Stimulated activated CD4-positive, alpha-beta T cell treated with anti-CD3 and anti-CD28 coated beads, TNF-alpha, amount 100 ng/mL, for 24 hours (primary cell): ENCODE measurements at places on chromosomes 6 and 20.

DNA sequence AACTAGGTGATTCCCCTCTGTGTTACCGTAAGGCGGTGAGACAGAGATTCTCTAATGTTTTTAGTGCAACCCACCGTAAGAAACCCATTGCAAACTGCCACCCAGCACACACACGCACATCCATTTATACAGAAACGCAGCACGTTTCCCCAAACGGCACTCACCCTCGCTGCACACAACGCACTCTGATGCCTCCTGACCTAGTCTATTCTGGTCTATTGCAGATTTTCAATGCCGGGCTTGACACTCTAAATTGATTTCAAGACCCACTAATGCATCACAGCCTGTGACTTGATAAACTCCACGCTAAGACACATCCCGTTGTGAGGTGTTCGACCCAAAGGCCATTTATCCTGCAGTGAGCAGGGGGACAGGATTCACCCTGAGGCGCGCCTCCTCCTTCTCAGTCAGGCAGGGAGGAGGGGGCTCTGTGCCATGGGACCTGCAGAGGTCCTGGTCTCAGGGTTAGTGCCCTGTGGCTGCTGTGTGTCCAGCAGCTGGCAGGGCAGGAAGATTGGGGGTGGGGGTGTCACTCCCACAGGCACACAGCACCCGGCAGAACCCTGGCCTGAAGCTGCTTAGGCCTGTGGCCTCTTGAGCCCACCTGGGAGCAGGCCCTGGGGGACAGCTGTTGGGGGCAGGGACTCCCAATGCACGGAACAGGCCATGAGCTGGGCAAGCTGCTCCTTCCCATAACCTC lies 335.6 kb downstream of the PREX1 start:
- no peak for DNase-seq

DNA sequence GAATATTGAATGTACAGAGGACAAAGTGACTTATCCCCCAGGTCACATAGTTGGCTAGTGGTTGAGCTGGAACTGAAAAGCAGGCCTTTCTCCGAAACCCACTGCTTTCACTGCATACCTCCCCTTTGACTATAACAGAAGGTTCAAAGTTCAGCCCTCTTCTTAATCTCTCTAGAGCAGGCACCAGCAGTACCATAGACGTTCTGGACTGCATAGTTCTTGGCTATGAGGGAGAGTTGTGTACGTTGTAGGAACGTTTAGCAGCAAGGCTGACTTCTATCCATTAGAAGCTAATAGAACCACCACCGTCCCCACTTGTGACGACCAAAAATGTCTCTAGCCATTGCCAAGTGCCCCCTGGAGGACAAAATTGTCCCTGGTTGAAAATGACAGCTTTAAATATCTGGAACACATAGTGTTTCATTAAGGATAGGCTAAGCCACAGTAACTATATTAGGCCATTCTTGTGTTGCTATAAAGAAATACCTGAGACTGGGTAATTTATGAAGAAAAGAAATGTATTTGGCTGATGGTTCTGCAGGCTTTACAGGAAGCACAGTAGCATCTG lies 123.8 kb upstream of the MTHFD1L start:
- no peak for DNase-seq

- DNase-seq = no peak
Measured at GRCh38 chr20:3563548-3564177, 92.8 kb downstream of the ATRN start.

DNA sequence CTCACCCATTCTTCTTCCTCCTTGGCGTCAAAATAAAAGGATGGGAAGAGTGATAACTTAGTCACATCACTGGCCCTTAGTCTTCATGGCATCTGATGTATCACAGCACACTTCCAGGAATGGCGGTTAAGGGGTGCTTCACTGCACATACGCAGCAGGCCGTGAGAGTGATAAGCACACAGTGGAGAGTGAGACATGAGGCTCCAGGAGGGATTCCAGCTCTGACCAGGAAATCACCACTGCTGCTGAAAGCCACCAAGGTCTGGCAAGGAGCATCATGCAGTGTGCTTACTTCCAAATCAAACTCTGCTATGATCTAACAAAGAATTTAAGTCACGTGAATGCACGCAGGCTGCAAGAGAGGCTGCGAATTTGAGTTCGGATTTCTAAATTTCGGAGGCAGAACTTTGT lies 62.4 kb downstream of the ARID1B start:
- no peak for DNase-seq

DNA sequence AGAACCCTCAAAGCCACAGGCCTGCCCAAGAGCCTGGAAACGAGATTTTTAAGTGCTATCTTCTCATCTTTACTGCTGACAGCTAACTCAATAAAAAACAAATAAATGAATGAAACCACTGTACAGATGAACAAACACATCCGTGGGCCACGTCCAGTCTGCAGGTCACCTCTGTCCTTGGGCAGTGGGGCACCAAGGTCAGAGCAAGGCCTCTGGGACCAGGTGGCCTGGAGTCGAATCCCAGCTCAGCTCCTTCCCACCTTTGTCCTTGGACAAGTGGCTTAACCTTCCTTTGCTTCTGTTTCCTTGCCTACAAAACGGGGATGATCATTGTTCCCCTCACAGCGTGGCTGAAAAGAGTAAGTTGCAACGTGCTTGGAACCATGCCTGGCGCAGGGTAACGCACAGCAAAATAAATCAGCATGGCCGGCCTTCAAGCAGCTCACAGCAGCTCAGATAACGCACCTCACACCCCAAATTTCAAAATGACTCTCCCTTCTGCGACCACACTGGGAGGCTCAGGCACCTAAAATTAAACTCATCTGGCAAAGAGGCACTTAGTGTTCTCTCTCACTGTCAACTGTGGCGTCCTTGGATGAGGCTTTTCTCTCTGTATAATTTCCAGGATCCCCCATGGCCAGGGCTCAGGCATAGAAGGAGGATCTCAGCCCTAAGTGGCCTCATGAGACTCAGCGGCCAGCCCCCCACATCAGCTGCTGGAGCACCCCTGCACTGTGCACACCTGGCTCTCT lies 35.7 kb downstream of the RRBP1 start:
- no peak for DNase-seq

GRCh38 chr20:33814238-33814712 lies 3.1 kb downstream of the CHMP4B start:
- no peak for DNase-seq

DNA sequence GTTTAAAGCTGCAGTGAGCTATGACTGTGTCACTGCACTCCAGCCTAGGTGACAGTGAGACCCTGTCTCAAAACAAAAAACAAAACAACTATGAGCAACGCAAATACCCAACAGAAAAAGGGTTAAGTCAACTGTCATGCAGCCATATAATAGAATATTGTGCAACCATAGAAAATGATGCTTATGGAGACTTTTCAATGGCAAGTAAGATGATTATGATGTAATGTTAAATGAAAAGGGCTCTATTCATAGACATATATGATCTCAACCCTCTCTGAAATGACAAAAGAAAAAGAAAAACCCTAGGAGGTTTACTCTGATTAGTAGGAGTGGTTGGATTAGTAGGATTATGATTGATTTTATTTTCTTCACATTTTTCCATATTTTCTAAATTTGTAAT lies 41.3 kb upstream of the TBC1D7 start:
- DNase-seq = no peak
